Activated CD8-positive, alpha-beta memory T cell treated with anti-CD3 and anti-CD28 coated beads, Interleukin-2, amount 10 ng/mL, durations not matched to agents 7 days and 5 days (primary cell): ENCODE measurements at places on chromosomes 6 and 20. TPM values are rescaled to one million over a fixed set of nuclear protein-coding genes. Genes with fewer than 3 reads are reported as not detected.

DNAH8 gene
- total RNA-seq, result 0.12 TPM

RNF8 gene
- total RNA-seq, result 28.3 TPM

ZNF831 gene
- 10.2 TPM for total RNA-seq

ZBTB46 gene
- 0.84 TPM for total RNA-seq

NKX2-2 gene
- total RNA-seq, result not detected

HLA-DQB2 gene
- total RNA-seq, result 2.9 TPM

SH3BGRL2 gene
- 0.12 TPM for total RNA-seq

SMOC2 gene
- total RNA-seq, result not detected

STMND1 gene
- not detected for total RNA-seq

RAET1L gene
- total RNA-seq, result not detected

C6orf163 gene
- 1.8 TPM for total RNA-seq

TDRD6 gene
- not detected for total RNA-seq

SLPI gene
- total RNA-seq, result not detected

TFAP2D gene
- total RNA-seq, result not detected

BCAS1 gene
- not detected for total RNA-seq

SAPCD1 gene
- 12.8 TPM for total RNA-seq

ANGPT4 gene
- not detected for total RNA-seq

C2 gene
- total RNA-seq, result 0.61 TPM

UBR2 gene
- 27.5 TPM for total RNA-seq

TGM3 gene
- total RNA-seq, result not detected

FNDC1 gene
- total RNA-seq, result not detected

SLC17A3 gene
- 0.26 TPM for total RNA-seq

CYP39A1 gene
- total RNA-seq, result not detected

TPBG gene
- total RNA-seq, result not detected

GINS1 gene
- 36.5 TPM for total RNA-seq

MOXD1 gene
- 0.45 TPM for total RNA-seq

WFDC10B gene
- not detected for total RNA-seq

HAO1 gene
- not detected for total RNA-seq

HLA-F gene
- total RNA-seq, result 300 TPM

ARMC12 gene
- 0.45 TPM for total RNA-seq

EGFL8 gene
- 13.1 TPM for total RNA-seq

CAGE1 gene
- not detected for total RNA-seq

EBF4 gene
- 1.3 TPM for total RNA-seq

COX4I2 gene
- total RNA-seq, result not detected

MYL9 gene
- total RNA-seq, result 0.59 TPM

LMBRD1 gene
- 19.1 TPM for total RNA-seq

PTGIS gene
- 15.1 TPM for total RNA-seq

B3GAT2 gene
- 0.07 TPM for total RNA-seq

MPC1 gene
- 29.4 TPM for total RNA-seq
